ENCODE measurements at places on chromosomes 7 and 10.

- DNase-seq: peak; percentile 42
Measured at GRCh38 chr10:49518982-49519578, 19.8 kb downstream of the ERCC6 start.

GRCh38 chr10:102815790-102816549 is 21.2 kb downstream of the CYP17A1 start:
- peak; percentile 83 for DNase-seq

GRCh38 chr7:122092964-122093797 is 50.9 kb downstream of the AASS start:
- peak; percentile 74 for DNase-seq

DNA sequence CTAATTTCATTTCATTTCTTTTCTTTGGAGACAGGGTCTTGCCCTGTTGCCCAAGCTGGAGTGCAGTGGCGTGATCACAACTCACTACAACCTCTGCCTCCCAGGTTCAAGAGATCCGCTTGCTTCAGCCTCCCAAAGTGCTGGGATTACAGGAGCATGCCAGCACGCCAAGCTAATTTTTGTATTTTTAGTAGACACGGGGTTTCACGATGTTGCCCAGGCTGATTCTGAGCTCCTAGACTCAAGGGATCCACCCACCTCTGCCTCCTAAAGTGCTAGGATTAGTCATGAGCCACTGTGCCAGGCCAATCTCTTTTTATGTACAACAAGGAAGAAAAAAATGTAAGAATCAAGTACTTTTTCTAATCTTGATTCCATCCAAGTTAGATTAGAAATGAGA is 10.7 kb upstream of the KMT2E start:
- peak; percentile 78 for DNase-seq

- DNase-seq: no peak
Measured at GRCh38 chr10:132106431-132106830, 40.7 kb downstream of the JAKMIP3 start.

- no peak for DNase-seq
Measured at GRCh38 chr10:109866168-109866994, 56.9 kb downstream of the XPNPEP1 start.

DNA sequence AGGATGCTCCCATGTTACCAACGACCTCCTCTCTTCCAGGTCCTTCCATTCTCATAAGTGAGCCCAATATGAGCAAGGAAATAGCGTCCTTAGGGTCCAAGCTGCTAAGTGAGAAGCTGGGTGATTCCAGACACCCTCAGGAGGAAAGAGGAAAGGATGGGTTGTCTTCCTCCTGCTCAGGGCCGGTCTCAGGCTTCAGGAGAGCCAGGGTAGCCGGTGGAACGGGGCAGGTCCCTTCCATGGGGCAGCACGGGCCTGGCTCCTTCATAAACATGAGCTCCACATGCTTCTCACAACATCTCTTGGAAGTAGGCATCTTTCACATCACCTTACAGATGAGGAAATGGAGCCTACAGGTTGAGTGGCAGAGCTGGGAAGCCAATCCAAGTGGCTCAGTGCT is 12.7 kb downstream of the SLIT1 start:
- no peak for DNase-seq
